Neural progenitor cell (in vitro differentiated cells): ENCODE measurements at places on chromosomes 4 and X. TPM values are rescaled to one million over a fixed set of nuclear protein-coding genes. Genes with fewer than 3 reads are reported as not detected.

The SLC38A5 gene
- 2.3 and 6.7 TPM in 2 replicates for total RNA-seq

The F11 gene
- not detected in 2 replicates for total RNA-seq

The SOWAHD gene
- total RNA-seq, result 0.50 TPM in 1 of 2 replicates, not detected in the other

The RXFP1 gene
- not detected in 2 replicates for total RNA-seq

The DDX53 gene
- total RNA-seq, result not detected in 2 replicates

The STK32B gene
- 2.5 and 2.6 TPM in 2 replicates for total RNA-seq

The GLRA2 gene
- not detected in 2 replicates for total RNA-seq

The GPRASP2 gene
- 39.0 and 44.0 TPM in 2 replicates for total RNA-seq

The FGFBP2 gene
- total RNA-seq, result 0.15 and 1.6 TPM in 2 replicates

The AMELX gene
- total RNA-seq, result not detected in 2 replicates

The TRMT44 gene
- 19.9 and 24.2 TPM in 2 replicates for total RNA-seq

The HHIP gene
- not detected in 2 replicates for total RNA-seq

The CXCL8 gene
- total RNA-seq, result not detected in 2 replicates

The SPANXA2 gene
- not detected in 2 replicates for total RNA-seq

The KLF8 gene
- total RNA-seq, result 14.8 and 15.4 TPM in 2 replicates

The FAM156B gene
- total RNA-seq, result 14.1 and 15.8 TPM in 2 replicates

- DNase-seq, result no peak
Measured at GRCh38 chr4:161303551-161303950, 860.2 kb downstream of the FSTL5 start.

DNA sequence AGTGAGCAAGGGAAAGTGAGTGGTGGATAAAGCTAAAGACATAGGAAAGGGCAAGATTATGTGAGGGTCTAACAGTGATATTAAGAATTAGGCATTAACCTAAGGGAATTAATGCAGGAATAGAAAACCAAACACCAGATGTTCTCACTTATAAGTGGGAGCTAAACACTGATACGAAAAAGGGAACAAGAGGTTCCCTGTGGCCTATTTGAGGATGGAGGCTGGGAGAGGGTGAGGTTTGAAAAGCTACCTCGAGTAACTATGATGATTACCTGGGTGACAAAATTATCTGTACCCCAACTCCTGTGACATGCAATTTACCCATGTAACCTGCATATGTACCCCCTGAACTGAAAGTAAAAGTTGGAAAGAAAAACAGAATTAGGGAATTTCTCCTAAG is 79.0 kb downstream of the ANXA3 start:
- no peak for DNase-seq

DNA sequence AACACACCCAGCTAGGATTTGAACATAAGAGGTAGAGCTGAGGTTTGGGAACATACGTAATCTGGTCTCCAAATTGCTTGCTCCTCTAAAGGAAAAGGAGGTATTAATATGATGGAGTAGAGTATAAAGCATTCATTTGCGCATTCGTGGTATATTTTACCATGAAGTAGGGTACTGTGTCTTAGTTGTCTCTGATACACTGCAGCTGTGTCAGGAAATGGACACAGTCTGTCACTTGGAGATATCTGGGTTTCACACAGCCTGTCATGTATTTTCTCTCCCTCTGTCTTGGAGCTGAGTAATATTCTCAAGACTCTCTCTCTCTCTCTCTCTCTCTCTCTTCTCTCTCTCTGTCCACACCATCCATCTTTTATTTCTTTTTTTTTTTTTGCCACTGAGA is 274.8 kb upstream of the UGT8 start:
- no peak for DNase-seq

GRCh38 chr4:127660284-127660885 is 27.6 kb downstream of the INTU start:
- DNase-seq, result no peak

- no peak for DNase-seq
Measured at GRCh38 chrX:154333837-154334271, 38.3 kb downstream of the TKTL1 start.

GRCh38 chr4:184596617-184597185 is 52.5 kb downstream of the CASP3 start:
- DNase-seq, result no peak

DNA sequence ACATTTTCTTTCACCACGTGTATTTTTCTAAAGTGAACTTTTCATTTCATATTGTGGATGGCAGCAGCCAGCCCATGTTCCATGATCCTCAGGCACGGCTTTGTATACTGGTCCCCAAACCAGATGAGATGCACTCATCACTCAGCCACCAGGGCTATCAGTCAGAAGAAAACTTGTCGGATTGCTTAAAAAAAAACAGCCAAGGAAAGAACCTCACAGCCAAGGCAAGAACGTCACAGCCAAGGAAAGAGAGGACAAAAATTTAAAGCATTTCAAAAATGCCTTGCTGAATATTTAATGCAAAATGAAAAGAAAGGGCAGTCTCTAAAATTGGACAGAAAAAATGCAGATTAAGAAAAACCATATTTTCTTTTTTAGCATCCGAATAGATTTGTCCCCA is 333.3 kb downstream of the PDGFC start:
- DNase-seq, result no peak

DNA sequence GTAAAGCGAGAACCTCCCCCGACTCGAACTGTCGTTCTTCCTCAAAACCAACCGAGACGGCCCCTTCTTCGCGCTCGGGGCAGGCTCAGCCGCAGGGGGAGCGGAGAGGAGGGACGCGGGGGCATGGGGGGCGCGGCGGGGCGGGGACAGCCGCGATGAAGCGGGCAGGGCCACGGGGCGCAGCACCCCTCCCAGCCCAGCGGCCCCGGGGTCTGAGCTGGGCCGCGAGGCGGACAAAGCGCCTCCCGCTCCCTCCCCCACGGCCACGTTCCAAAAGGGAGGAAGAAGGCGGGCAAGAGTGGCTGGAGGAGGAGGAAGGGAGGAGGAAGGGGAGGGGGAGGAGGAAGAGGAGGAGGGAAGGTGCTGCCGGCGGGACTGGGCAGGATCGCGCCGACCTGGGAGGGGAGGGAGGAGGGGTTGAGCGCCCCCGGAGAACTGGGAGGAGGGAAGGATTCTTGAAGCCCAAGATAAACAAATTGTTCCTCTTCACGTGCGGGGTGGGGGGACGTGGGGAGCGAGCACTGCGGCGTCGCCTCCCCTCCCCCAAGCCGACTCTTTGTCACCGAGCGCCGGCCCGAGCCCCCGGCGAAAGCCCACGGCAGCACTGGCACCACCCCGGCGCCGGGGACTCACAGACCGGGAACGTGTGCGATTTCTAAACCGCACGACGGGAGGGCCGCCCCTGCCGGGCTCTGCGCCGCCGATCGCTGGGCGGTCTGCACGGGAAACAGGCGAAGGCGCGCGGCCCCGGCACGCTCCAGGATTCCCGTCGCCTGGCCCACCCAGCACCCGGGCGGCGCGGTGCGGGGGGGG is 2.9 kb downstream of the MAML3 start:
- peak; percentile 93 for DNase-seq

GRCh38 chr4:67549123-67549522 is 3.8 kb upstream of the CENPC start:
- no peak for DNase-seq

GRCh38 chr4:85544751-85545150 is 69.8 kb downstream of the ARHGAP24 start:
- no peak for DNase-seq

DNA sequence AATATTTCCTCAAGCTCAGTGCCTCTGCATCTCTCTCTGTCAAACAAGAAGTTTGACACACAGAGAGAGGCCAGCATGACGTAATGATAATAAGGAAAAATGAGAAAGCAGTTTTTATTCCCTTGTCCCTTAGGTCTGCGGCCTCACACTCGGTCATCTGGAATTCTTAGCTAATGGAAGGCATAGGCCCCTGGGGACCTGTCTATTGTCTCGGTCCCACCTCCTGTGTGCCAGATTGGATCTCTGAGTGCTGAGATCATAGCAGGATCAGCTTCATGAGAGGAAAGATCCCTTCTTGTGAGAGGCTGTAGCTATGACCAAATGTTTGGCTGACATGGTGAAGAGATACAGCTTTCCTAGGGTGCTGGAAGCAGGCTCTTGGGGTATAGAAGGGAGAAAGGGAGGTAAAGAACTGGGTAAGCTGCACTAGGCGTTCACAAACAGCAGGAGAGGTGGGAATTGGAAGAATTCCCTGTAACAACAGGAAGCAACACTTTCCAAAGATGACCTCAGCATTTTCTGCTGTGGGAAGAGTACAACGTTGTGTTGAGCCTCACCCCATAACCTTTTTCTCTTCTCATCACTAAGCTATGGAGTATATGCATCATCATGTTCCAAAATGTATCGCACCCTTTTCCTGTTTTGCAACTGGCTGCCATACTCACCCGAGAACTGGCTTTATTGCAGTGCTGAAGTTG is 20.2 kb downstream of the TMEM31 start:
- DNase-seq, result no peak

GRCh38 chr4:38202242-38202641 is 242.0 kb downstream of the PTTG2 start:
- DNase-seq, result no peak

DNA sequence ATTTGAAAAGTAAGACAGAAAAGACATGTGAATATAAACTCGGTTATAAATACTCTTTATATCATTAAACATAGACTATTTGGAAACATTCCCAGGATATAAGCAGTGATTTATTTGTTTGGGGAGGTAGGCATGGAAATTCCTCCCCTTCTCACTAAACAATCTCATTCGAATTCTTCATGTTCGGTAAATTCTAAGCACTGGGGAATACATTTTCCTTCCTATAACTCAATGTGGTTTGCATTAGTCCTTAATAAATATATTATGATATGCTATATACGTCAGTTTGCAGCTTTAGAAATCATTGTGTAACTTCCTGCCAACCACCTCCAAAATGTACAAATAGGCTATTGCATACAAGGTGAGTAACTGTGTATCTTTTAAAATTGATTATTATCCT is 99.6 kb downstream of the UGT8 start:
- DNase-seq, result no peak

DNA sequence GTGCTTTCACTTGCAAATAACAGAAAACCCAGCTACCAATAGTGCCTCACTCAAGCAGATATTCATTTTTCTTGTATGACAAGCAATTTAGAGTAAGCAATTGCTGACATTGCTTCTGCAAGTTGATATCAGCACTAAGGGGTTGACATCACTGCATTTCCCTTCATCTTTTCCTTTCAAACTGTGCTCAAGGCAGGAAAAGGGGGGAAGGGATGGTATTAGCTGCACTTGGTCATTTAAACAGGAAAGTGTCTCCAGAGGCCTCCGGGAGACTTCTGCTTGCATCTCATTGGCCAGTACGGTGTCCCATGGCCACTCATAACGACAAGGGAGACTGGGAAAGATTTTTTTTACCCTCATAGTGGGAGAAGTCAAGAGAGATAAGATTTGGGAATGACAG is 65.5 kb upstream of the FGG start:
- DNase-seq, result no peak

GRCh38 chr4:3437582-3437936 is 4.2 kb upstream of the HGFAC start:
- no peak for DNase-seq

DNA sequence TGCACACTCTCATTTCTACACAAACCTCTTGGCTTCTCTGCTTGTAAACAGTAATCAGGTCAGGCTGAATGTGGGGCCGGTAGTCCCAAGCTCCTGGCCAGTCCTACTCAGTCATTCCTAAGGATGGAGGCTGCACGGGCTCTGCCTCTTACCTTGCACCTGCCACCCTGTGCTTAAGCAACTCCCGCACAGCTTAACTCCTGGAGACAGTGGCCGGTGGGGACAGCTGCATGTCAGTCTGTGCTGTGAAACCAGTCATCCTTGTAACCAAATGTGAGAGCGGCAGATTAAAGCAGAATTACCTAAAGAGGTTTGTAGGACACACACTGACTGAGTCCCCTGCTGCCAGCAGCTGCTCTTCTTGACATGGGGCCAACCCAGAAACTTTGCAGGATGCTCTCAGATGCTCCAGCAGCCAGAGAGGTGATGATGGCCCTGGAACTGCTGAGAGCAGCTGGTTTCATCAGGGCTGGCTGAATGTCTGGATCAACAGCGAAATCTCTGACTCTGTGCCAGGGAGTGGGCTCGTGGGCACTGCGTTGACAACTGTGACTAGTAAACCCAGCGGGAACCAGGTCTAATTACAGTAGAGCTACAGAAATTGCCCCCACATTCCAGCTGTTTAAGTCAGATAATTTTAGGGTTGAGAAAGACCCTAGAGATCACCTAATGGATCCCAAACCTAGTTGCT is 123.7 kb downstream of the ANAPC4 start:
- DNase-seq, result peak; percentile 38

- no peak for DNase-seq
Measured at GRCh38 chrX:54944816-54945215, 24.2 kb downstream of the TRO start.

- DNase-seq, result no peak
Measured at GRCh38 chrX:16267431-16267830, 100.2 kb downstream of the MAGEB17 start.

DNA sequence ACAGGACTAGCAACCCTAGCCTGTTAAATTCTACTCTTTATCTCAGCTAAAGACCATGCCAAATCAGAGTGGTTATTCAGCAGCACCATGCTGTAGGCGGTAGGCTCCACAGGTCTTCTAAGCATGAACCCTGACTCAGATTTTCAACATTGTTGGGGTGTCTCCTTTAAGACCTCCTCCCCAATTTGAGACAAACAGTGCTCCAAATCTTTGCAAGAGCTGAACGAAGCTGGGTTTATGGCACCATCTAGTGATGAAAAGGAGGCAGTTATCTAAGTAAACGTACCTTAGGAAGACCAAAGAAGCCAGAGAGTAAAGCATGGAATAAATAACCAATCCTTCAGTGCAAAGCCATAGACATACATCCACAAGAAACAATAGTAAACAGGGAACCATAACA is 334.5 kb upstream of the SLC7A11 start:
- peak; percentile 65 for DNase-seq

GRCh38 chr4:153207567-153207966 is 3.3 kb downstream of the TRIM2 start:
- DNase-seq, result peak; percentile 51

GRCh38 chr4:184817494-184818215 is 8.1 kb downstream of the ACSL1 start:
- no peak for DNase-seq

DNA sequence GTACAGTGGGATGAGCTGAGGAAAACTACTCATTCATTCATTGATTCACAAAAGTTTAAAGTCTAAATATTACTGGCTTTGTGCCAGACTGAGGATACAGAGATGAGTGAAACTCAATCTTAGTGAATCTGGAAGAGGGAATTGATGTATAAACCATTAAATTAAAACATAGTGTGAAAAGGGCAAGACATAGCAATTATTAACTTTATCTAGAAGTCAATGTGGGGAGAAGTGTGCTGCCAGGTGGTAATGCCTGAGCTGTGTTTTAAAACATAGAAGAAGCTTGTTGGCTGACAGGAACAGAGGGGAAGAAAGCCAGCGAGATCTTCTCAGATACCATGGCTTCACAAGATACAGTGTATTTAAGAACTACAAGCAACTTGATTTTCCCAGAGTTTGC is 153.4 kb downstream of the BMPR1B start:
- DNase-seq, result no peak

- DNase-seq, result no peak
Measured at GRCh38 chr4:2277956-2278355, 16.0 kb upstream of the MXD4 start.

- DNase-seq, result no peak
Measured at GRCh38 chr4:185800266-185800945, 11.6 kb downstream of the SORBS2 start.
